ENCODE measurements at places on chromosomes 6 and 20.
A peak's percentile ranks its signal among the peaks of the same experiment; 100 is the strongest.

DNA sequence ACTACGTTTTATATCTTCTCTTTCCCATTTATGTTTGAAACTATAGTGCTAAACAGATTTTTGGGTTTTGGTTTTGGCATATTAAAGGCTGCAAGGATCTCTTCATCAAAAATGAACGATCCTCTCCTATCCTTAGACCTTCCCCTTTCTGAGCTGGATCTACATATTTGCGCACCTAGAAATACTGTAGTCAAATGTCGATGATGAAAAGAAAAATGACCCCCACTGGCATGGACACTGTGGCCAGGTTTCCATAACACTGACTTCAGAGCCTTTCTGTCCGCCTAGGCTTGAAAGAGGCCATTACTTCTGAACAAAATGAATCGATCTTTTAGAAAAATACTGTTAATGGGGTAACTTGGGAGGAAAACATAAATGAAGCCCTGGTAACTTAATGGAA is 5.8 kb downstream of the FLRT3 start:
- no peak for DNase-seq

DNA sequence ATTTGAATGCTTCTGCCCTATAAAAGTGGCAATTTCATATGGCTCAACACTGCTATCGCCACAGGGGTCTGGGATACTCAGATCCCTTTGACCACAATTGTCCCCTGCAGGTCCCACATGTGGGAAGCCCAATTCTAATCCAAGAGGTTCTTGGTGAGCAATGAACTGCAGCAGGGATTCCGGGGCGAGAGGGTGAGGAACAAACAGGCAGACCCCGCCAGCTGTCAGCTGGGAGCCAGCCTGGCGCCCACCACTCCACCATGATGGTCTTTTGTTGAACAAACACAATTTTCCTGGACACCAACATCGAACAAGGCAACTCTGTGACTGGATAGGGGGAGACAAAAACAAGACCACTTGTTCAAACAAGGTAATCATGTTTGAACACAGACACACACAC is 80.5 kb downstream of the TMEM242 start:
- DNase-seq = no peak

GRCh38 chr6:6657820-6658217 is 69.3 kb downstream of the LY86 start:
- no peak for DNase-seq

DNA sequence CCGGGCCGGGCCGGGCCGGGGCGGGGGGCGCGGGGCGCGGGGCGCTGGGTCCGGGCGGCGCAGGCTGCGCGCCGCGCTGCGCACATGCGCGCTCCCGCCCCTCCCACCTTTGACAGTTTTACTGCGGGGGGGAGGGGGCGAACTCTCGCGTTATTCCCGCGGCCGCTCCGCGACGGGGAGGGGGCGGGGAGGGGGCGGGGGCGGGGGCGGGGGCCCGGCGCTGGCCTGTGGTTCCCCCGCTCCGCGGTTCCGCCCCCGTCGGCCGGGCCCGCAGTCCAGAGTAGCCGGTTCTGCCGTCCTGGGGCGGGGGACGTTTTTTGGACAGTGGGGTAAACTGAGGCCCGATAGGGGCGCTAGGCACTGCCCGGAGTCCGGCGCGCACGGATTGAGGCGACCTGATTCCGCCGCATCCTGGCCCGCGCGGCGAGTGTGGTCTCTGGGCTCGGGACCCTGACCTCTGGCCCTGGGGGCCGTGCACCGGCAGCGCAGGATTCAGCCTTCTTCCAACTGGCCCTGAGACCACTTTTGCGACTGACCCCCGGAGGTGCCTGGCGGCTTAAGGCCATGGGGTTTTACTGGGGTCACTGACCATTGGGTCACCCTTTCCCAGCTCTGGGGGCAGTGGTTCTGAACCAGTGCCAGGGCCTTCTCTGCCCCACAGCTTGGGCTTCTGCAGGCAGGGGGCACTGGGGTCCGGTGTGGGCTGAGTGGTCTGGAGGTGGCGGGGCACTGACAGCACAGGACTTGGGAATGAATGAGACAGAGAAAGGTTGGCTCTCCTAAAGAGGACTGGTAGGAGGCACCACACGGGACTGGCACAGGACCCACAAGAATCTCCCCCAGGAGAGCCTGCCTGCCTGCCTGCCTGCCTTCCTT is at the start of gene ZNF512B:
Gene ZNF512B, minus strand, starts transcription at position 93 of the 876 bp plus-strand sequence. CDS start 1,980 bp downstream, outside the sequence.
- DNase-seq = peak; percentile 54

- DNase-seq = no peak
Observed at GRCh38 chr20:57844626-57845596, 135.1 kb upstream of the PMEPA1 start.

GRCh38 chr6:75204959-75205775 is 686 bp downstream of the COL12A1 start:
- DNase-seq = no peak

- peak; percentile 6 for DNase-seq
Observed at GRCh38 chr6:44388135-44388487, 605 bp downstream of the CDC5L start.

DNA sequence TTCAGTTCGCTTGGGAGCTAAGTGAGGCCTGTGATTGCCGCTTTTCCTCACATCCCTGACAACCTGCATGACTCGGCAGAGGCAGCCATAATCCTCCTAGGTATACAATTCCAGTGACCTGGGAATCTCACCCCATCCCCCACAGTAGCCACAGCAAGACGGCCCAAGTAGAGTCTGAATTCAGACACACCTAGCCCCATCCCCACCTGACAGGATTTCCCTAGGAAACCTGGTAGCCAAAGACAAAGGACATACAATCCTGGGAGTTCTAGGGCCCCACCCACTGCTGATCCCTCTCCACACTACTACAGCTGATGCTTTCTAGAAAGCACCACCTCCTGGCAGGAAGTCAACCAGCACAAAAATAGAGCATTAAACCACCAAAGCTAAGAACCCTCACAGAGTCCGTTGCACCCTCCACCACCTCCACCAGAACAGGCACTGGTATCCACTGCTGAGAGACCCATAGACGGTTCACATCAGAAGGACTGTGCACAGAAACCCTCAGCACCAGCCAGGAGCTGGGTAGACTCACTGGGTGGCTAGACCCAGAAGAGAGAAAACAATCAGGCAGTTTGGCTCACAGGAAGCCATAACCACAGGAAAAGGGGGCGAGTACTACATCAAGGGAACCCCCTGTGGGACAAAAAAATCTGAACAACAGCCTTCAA is 17.9 kb upstream of the RUNX2 start:
- DNase-seq = peak; percentile 6

GRCh38 chr6:7058250-7058923 is 49.4 kb upstream of the RREB1 start:
- DNase-seq = no peak

- no peak for DNase-seq
Observed at GRCh38 chr20:51563486-51564332, 21.2 kb upstream of the NFATC2 start.

DNA sequence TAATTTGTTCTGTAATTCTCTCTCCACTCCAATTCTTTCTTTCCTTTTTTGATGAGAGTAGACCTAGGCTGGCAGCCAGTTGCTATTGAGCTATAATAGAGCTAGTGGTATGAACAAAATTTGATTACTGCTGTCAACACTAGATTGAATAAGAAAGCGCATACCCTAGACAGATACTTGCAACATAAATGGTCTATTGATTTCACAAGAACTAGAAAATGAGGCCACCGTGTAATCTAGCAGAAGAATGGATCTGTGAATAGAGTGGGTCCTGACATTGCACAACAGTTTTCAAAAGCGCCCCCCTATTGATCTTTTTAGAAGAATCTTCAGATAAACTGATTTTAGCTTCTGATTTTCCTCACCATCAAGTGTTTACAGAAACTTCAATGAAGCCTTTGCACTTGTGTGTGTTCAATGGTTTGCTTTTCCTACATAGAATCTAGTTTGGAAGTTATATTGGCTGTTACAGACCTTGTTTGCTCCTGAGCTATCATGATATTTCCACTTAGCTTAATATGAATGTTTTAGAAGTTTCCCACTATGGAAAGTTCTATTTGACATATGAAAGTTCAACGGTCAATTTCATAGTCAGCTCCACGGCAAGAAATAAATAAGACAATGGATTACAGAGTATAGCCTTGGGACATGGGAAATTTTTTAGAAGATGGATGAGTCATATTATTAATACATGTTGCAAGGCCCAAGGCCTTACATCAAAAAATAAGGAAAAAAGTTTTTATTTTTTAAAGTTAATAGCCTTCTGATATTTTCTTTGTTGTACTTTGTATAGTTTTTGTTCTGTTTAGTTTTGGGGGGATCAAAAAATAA is 55.6 kb downstream of the UTRN start:
- no peak for DNase-seq

DNA sequence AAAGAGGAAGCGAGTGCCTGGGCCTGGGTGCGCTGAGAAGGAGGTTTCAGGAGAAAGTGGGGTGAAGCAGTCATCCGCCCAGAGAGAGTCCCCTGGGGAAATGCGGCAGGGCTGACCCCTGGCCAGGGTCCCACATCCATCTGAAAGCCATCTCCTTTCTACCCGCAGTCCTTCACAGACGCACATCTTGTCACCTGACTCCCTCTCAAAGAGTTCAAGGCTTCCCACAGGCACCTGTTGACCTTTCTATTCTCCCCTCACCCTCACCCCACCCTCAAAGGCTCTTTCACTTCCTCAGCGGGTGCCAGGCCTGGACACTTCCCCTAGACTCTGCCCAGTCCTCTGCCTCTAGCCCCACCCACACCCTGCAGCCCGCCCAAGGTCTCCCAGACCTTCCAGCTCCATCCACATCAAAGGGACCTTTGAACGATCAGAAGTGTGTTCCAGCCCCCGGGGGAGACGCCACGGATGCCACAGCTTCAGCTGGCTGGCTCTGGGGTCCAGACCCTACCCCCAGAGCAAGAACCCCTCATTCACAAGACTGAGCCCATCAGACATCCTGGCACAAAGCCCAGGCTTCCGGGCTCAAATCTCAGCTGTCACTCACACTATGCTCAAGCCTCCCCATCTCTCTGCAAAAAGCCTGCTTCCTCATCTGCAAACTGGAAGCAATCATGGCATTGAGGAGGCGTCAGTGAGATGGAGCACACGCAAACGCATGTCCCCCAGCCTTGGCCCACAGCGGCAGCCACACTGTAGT is 2.1 kb downstream of the CTSZ start:
- DNase-seq = no peak

DNA sequence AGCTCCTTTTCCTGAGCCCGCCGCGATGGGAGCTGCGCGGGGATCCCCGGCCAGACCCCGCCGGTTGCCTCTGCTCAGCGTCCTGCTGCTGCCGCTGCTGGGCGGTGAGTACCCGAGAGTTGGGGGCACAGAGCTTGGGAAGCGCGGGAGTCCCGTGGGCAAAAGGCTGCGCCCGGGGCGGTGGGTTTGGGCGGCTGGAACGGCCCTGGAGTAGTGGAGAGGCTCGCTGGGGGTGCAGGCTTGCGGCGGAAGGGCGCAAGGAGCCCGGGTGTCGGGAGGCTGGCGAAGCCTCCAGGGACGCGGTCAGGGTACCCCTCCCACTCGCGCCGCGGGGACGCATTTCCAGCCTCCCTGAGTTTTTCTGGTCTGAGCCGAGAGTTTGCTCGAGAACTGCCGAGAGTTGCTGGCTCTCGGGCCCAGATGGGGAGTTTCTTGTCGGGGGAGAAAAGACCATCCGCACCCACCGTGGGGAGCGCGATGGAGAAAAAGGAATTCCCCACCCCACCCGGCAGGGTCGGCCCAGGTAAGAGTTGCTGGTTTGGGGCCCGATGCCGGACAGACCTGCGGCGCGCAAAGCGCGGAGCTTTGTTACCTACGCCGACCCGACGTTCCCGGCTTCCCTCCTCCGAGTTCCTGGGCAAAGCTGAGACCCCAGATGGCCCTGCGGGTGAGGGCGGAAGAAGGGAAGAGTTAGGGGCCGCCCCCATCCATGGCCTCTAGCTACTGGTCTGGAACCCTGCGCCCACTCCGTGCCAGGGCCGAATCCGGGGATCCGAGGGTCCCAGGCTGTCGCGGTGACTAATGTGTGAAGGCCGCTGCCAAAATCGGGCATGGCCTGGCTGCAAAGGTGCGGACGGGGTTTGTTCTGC is 584 bp downstream of the PTK7 start:
- no peak for DNase-seq

- DNase-seq = no peak
Observed at GRCh38 chr20:46220455-46221207, 87.7 kb downstream of the CDH22 start.

DNA sequence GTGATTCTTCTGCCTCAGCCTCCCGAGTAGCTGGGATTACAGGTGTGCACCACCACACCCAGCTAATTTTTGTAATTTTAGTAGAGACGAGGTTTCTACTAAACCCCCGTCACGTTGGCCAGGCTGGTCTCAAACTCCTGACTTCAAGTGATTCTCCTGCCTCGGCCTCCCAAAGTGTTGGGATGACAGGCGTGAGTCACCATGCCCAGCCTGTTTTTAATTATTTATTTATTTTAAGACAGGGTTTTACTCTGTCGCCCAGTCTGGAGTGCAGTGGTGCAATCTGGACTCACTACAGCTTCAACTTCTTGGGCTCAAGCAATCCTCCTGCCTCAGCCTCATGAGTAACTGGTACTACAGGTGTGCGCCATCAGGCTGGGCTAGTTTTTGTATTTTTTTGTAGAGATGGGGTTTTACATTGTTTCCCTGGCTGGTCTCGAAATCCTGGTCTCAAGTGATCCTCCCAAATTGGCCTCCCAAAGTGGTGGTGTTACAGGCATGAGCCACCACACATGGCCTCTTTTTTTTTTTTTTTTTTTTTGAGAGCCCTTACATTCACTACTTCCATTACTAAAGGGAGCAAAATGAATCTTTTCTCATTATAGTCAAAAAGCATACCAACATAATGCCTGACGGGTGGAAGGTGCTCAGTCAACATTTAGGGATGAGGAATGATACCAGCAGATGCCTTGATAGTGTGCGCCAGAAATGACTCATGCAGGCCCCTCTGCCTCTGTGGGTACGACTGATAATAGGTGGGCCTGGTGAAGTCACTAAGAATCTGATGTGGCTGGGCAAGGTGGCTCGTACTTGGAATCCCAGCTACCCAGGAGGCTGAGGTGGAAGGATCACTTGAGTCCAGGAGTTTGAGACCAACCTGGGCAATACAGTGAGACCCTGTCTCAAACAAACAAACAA is 17.8 kb upstream of the RALGAPB start:
- no peak for DNase-seq

- DNase-seq = no peak
Observed at GRCh38 chr6:18078866-18079265, 43.6 kb downstream of the NHLRC1 start.

GRCh38 chr20:63497946-63498935 is 642 bp downstream of the EEF1A2 start:
- no peak for DNase-seq
